PC-9 (cell line): ENCODE measurements at places on chromosomes 5 and 9.

GRCh38 chr9:95373782-95374487, 56.4 kb upstream of the FANCC start:
- no peak for DNase-seq

GRCh38 chr5:109936996-109937395, 247.3 kb downstream of the MAN2A1 start:
- DNase-seq = no peak

GRCh38 chr5:177609076-177610059, 9.4 kb downstream of the B4GALT7 start:
- DNase-seq = no peak

- no peak for DNase-seq
Measured at GRCh38 chr9:13429301-13430190, 150.1 kb upstream of the MPDZ start.

GRCh38 chr9:120343416-120343815, 236.6 kb downstream of the CDK5RAP2 start:
- DNase-seq = no peak

GRCh38 chr5:6745706-6746222, 32.5 kb downstream of the TENT4A start:
- peak; percentile 67 for DNase-seq

DNA sequence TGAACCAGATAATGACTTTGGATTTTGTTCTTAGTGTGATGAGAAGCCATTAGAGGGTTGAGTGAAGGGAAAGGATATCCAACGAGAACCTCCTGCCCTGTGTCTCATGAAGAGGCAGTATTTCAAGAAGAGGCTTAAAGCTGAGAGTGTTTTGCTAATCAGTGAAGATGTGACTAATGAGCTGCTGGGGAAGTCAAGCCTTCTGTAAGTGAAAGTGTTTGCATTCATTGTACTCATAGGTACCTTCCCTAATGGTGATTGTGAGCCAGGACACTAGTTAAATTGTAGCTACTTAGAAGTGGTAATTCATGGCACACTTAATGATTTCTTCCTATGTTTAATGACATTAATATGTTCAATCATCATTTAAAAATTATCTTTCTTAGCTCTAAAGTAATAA, 23.7 kb downstream of the PIP5K1B start:
- DNase-seq = no peak

- no peak for DNase-seq
Measured at GRCh38 chr5:60340965-60341471, 358.9 kb downstream of the DEPDC1B start.

GRCh38 chr5:111953351-111954127, 196.5 kb upstream of the NREP start:
- DNase-seq = no peak

DNA sequence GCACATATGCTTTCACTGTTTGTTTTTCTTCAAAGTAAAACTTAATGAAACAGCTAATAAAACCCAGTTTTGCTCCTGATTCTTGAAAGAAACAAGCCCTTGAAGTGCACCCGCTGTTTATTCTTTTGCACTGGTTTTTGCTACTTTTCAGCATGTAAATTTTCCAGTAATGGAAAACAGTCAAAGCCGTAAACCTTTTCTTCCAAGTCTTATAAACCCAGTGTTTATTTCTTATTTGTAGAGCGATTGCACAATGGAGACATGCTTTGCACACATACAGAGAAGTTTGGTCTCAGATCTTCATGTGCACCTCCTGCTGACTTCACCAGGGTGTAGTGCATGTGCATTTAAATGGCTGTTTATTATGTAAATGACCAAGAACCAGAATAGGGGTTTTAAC, 51.8 kb downstream of the ATG10 start:
- no peak for DNase-seq

GRCh38 chr9:28848671-28849070, 1275.4 kb upstream of the C9orf72 start:
- DNase-seq = no peak

DNA sequence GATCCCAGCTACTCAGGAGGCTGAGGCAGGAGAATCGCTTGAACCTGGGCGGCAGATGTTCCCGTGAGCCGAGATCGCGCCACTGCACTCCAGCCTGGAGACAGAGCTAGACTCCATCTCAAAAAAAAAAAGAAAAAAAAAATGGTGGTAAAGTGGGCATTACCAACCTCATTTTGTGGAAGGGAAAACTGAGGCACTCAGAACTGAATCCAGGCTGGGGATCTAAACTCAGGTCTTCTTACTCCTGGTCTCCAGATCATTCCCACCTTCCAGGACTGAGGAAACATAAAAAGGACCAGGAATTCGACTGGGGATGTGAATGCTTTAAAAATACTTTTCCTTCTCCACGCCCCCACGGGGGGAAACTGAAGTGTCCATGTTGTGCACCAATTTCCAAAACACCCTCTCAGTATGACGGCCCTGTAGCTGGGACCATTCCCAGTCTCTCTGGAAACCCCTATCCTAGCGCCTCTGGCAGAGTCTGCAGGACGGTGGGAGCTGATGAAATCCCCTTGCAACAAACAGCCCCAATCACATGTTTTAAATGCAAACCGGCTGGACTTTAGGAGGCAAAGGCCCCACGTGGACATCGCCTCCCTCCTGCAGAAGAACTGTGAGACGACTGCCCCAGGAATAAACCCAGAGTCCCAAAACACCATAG, 8.9 kb upstream of the AKNA start:
- DNase-seq = no peak

DNA sequence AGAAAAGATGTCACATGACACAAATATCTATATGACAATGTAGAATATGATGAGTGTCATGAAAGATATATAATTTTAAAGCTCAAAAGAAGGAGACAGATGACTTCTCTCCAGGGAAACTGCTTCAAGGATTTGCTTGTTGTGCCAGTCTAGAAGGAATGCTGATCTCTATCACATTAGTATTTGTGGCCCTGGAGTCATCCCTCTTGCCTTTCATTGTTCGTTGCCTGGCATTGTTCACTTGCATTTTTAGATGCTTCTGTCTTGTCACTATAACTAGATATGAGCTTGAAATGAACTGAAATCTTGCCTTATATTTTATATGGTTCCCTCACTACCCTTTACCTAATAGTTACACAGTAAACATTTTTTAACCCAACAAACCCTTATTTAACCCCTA, 207.5 kb downstream of the ZNF608 start:
- no peak for DNase-seq

DNA sequence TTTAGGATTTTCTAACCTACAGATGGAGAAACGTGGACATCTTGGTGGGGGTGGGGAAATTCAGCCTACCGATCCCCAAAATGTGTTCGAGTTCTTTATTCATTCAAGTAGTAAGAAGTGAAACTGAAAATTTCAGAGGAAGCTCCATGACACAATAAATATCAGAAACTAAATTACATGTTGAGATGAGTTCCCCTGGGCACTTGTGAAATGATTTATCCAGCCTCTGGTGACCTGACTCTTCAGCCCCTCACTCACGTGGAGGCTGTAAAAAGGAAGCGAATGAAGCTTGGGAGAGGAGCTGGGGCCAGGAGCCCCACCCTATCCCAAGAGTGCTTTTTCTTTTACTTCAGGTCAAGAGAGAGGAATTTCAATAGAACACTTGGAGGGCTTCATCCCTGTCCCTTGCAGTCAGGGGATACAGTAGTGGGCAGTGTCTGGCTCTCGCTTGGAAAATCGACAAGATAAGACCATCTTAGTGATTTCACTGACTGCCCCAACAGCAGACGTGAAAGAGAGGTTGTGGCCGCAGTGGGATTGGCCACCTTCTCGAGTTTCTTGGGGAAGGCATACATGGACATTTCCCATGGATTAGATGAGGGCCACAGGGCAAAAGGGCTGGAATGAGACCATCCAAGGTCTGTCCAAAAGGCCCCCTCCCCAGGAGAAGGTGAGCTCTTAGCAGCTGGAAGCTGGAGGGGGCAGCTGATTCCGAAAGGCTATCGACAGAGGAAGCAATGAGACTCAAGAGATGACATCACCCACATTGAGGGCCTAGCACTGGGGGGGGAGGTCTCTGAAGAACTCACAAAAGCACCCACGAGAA, 76.8 kb upstream of the SH3PXD2B start:
- no peak for DNase-seq

DNA sequence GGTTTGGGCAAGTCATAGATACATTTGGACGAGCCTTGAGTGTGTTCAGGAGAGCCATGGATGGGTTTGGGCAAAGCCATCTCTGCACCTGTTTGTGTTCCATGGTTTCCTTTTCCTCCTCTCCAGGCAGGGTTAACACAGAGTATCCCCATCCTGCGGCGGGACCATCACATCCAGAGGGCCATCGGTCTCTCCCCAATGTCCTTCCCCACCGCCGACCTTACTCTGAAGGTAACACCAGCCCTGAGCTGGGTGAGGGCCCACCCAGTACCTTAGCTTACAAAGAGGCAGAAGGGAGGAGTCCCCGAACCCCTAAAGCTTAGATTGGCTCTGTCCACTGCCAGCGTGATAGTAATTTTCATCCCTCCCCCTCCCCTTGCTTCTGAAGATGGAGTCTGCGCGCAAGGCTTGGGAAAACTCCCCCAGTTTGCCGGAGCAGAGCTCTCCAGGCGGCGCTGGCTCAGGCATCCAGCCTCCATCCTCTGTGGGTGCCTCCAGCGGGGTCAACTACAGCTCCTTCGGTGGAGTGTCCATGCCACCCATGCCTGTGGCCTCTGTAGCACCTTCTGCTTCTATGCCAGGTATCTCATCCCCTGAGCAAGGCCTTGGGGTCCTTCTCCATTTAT, 18.0 kb upstream of the POMT1 start:
- no peak for DNase-seq

DNA sequence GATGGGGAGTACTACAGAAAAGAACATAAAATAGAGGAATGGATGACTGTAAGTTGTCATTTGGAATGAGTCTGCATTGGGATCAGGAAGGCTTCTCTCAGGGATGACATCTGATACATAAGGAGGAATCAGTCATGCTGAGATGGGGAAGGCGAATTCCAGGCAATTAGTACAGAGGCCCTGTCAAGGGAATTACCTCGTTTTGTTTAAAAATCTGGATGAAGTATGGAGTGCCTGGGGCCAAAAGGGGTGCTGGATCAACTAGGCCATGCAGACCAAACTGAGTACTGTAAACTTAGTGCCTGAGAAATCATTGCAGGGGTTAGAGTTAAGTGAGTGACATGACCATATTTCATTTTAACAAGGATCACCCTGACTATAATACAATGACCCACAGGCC, 30.5 kb downstream of the JAKMIP2 start:
- DNase-seq = no peak

GRCh38 chr9:33661176-33661575, 134.2 kb upstream of the PRSS3 start:
- no peak for DNase-seq

- peak; percentile 53 for DNase-seq
Measured at GRCh38 chr9:81529556-81530193, 159.7 kb downstream of the TLE1 start.

DNA sequence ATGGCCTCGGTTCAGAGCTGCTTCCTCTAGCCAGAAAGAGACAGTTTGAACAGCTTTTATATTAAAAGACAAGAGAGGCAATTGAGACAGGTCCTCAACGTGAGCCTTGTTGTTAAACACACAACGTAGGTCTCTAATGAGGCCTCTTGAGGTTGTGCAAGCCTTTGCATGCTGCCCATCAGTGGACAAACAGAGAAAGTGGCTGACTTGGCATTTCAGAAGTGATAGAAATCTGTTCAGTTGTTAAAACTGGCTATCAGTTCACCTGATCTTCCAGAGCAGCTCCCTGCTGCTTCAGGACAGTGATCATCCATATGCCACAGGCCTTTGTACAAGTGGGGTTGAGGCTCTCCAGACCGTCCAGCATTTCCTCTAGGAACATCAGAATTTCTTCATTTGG, 58.8 kb downstream of the MROH2B start:
- no peak for DNase-seq

- no peak for DNase-seq
Measured at GRCh38 chr5:43638546-43638945, 35.6 kb downstream of the NNT start.

- no peak for DNase-seq
Measured at GRCh38 chr5:74099538-74100267, 473.7 kb downstream of the ARHGEF28 start.

DNA sequence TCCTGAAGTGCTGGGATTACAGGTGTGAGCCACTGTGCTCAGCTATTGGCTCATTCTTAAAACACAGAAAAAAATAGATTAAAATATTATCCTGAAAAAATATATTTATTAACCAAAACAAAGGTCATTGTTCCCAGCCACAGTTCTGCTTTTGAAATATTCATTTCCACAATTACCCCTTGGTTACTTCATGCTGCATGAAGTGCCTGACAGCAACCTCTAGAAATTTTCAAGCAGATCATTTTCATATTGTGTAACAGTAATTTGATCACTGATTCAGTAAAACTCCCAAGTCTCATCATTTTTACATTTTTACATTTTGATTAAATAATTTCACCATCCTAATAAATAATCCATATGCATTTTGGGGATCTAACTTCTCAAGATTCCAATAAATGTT, 18.8 kb upstream of the GNAQ start:
- DNase-seq = no peak

DNA sequence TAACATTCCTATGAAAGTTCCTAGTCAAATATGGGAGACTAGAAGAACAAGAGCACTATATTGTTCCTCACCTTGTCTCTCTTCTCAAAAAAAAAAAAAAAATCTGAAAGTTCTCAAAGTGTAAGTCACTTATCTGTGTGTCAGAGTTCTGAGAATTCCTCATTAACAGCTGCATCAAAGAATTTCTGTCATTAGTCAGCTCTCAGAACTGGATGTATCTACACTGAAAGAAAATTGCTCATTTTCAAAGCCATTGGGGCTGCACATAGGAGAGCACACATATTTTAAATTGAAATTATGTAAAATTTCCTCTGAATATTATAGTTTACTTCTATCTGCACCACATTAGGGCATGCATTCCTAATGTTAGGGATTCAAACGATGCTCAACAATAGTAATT, 99.5 kb upstream of the FTMT start:
- no peak for DNase-seq

DNA sequence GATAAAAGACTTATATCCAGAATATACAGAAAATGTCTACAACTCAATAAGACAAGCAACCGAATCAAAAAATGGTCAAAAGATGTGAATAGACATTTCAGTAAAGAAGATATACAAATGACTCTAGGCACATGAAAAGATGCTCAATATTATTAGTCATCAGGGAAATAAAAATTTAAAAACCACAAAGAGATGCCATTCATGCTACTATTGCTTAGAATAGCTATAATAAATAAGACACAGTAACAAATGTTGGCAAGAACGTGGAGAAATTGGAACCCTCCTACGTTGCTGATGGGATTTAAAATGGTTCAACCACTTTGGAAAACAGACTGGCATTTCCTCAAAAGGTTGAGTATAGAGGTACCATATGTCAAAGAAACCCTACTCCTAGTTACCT, 39.8 kb downstream of the POLK start:
- DNase-seq = no peak

GRCh38 chr5:153880106-153880505, 158.6 kb downstream of the FAM114A2 start:
- DNase-seq = no peak

GRCh38 chr5:15850939-15851341, 328.7 kb downstream of the MARCHF11 start:
- DNase-seq = no peak

DNA sequence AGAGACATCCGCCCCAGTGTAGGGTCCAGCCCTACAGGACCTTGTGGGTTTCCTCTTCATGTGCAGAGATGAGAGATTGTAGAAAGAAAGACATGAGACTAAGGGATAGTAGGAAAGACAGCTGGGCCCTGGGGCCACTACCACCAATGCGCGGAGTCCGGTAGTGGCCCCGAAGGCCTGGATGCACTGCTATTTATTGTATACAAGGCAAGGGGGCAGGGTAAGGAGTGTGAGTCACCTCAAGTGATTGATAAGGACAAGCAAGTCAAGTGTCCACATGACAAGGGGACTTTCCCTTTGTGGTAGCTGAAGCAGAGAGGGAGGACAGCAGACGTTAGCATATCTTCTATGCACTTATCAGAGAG, 6.2 kb upstream of the TMEM141 start:
- no peak for DNase-seq
